Right lung (tissue), 10 donors: ENCODE measurements at places on chromosomes 4 and X. TPM values are rescaled to one million over a fixed set of nuclear protein-coding genes. Genes with fewer than 3 reads are reported as not detected.

The RNF150 gene
- polyA plus RNA-seq: 14.1 TPM

The MAOA gene
- 58.2 TPM for polyA plus RNA-seq

The NHSL2 gene
- 7.5 TPM for polyA plus RNA-seq

The SPIN2A gene
- 3.8 TPM for polyA plus RNA-seq

The SSX2 gene
- not detected for polyA plus RNA-seq

The MAGEE1 gene
- polyA plus RNA-seq: 4.7 TPM

The PABPC5 gene
- polyA plus RNA-seq: 10.8 TPM

The SORCS2 gene
- polyA plus RNA-seq: 8.4 TPM

The MAGEB1 gene
- not detected for polyA plus RNA-seq

- no peak for DNase-seq
These were observed 287.2 kb downstream of the INPP4B start for GRCh38 chr4:142558851-142559250.

GRCh38 chr4:71382900-71383560, 44.2 kb downstream of the SLC4A4 start:
- no peak for DNase-seq

GRCh38 chr4:704198-704891, 1.3 kb upstream of the PCGF3 start:
- no peak for DNase-seq

GRCh38 chrX:153407736-153408135, 3.5 kb upstream of the ZFP92 start:
- DNase-seq: no peak

DNA sequence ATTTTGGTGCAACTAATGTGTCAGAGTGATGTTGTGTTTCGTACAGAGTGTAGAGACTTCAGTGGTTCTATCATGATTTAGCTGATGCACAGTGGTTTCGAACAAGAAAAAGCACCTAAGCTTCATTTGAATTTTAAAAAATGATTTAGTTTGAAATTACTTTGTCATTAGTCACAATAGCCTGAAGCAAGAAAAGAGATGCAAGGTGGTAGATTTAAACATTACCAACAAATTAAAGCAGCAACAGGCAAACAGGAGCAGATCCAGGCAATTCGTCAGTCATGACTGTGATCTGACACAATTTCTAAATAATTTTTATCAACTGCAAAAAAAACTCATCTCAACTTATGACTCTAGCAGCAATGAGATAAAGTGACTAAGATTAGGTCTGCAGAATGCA, 24.6 kb upstream of the COX7B2 start:
- DNase-seq: no peak

DNA sequence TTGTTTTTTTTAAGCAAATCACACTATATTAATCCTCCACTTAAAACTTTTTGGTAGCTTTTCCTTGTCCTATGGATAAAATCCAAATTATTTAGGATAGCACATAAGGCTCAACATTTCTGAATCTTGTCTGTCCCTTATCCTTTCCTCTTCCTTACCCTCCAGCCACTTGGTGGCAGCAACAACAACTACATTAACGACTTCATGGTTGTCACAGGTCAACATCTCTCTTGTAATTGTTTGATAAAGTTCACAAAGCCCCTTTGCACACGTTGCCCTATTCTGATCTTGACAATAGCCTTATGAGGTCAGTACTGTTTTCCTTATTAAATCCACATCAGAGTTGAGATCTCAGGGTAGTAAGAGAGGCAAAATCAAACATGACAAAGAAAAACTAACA, 269.0 kb upstream of the PABPC4L start:
- DNase-seq: no peak

DNA sequence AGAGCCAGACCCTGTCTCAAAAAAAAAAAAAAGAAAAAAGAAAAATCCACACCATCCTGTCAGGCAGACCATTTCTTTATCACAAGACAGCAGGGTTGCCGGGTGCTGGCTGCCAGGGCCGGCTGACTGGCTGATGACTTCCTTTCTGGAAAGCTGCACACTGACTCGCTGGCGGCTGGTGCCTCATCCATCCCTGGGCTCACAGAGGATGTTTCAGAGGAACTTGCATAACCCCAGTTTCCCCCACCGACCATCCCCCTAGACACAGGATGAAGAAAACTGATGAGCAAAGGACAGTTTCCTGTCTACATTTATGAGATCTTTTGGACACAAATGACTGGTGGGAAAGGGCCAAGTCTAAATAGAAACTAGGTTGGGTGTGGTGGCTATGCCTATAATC, 14.1 kb downstream of the HPSE start:
- no peak for DNase-seq

DNA sequence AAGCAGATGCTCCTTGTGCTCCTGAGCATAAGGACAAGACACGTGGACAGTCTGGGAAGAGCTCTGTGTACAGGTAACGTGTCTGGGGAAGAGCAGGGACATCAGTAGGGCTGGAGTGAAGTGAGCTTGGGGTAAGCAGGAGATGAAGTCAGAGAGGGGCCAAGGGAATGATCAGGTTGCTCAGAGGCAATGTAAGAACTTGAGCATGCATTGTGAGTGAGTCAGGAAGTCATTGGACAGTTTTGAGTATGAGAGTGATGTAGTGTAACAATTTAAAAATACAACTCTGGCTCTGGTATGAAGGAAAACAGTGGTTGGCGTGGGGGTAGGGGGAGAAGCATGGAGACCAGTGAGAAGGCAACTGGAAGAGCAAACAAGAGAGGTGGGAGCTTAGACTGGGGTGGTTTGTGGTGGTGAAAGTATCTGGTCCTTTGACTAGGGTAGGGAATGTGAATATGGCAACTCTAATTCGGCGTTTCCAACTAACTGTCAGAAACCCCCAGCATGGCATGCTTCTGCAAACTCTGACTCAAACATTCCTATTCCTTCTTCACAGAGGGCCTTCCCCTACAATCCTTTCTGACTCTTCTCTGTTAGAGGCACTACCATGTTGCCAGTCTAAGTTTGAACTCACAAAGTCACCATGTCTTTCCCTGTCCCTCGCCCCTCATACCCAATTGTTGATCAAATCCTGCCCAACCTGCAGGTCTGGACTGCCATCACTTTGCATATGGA, 57.2 kb downstream of the STBD1 start:
- DNase-seq: no peak

DNA sequence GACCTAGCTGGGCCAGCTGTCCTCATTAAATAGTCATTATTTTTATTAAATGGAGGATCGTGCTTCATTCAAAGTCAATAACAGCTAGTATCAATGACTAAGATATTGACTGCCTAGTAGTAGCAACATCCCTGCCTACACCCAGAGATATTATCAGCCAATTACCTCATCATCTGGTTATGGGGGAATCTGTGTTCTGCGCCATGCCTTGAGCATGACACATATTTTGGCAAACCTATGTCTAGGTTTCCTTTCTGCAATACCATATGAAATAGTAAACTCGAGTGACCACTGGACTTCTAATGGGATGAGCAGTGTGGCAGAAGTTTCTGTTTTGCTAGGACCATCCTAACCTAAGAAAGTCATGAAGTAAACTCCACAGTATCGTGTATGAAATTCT, 50.0 kb upstream of the AADAT start:
- no peak for DNase-seq

DNA sequence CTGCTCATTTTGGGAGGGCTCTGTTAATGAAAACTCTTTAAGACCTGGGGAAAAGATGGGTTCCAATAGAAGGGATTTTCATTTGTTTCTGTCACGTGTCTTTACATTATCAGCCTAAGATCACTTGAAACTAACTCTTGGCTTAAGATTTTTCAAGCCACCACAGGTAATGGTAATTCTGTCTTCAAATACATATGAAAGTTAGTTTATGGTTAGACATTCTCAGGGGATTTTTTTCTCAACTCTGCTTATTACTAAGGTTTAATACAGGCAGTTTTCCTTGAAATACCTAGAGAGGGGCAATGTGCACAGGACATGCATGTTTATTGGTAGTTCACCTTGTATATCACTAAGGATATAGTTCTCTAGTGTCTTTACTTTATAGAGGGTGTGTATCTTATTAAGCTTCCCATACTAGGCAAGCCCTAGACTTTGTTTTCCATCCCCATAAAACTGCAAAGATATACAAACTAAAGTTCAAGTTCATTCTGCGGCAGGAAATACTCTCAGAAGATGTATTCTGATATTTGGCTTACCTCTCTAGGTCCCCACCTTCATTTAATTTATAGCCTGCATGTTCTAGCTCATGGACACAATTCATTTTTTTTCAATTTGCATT, 38.2 kb upstream of the MYOZ2 start:
- no peak for DNase-seq

DNA sequence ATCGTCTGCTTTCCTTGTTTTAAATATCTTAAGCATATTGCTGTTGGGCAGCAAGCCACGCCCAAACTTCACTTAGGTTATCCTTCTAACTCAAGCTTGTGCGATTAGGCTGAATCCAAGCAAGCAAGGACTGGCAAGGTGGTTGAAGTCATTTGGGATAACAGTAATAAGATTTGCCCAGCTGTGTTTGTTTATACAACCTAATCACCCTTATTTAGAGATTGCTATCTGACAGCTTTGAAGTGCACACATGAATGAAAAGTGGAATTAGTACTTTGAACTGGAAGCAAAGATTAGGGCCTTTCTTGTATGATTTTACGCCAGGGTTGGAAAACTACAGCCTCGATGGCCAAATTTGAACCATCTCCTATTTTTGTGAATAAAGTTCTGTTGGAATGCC, 182.1 kb downstream of the ASB9 start:
- DNase-seq: no peak

DNA sequence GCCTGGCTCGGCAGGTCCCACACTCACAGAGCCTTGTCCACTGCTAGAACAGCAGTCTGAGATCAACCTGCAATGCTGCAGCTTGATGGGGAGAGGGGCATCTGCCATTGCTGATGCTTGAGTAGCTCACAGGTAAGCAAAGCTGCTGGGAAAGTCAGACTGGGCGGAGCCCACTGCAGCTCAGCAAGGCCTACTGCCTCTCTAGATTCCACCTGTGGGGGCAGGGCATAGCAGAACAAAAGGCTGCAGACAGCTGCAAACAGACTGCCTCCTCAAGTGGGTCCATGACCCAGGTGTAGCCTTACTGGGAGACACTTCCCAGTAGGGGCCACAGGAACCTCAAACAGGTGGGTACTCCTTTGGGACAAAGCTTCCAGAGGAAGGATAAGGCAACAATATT, 110.6 kb upstream of the ADAMTS3 start:
- DNase-seq: no peak

DNA sequence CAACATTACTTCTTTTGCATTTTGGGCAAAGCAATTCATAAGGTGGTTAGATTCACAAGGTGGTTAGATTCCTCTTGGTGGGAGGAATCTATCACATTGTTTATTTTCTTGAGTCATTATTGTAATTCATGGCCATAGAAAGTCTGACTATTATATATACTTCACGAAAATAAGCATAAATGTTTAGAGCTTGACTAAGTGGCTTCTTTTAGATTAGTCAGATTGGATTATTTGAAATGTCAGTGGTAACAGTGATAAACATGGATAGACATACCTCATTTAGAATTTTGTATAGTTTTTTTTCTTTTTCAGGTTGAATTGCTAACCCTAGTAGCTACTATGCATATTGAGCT, 24.9 kb upstream of the DYNLT3 start:
- no peak for DNase-seq

DNA sequence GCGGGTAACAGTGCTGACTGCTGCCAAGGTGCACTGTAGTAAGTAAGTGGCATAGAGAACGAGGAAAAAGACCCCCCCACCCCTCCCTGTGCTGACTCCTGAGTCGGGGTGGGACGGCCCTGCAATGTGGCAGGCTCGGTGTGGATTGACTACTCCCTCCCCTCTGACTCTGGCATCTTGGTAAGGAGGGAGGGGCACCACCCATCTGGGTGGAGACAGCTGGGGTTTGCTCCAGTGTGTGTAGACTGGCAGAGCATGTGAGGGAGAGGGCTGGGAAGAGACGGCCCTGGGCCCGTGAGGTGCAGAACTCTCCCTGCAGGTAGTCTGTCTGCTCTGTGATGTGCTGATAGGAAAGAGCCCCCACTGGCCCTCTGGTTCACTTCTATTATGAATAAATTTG, 31.0 kb downstream of the NSG1 start:
- DNase-seq: no peak
